Ovary (tissue), 10 donors: ENCODE measurements at places on chromosomes 1 and 21. TPM values are rescaled to one million over a fixed set of nuclear protein-coding genes. Genes with fewer than 3 reads are reported as not detected.

GRCh38 chr1:84803604-84804003, 89.4 kb downstream of the LPAR3 start:
- no peak overlapping the region for H3K4me3 ChIP-seq
- H3K27ac ChIP-seq, result no peak overlapping the region
- H3K27me3 ChIP-seq, result no peaks in the 10 kb centered on the region

- H3K27ac ChIP-seq, result no peak overlapping the region
- DNase-seq, result no peak
- no peaks in the 10 kb centered on the region for H3K36me3 ChIP-seq
- H3K4me3 ChIP-seq, result no peak overlapping the region
Measured at GRCh38 chr1:110328274-110328673, 10.9 kb upstream of the RBM15 start.

DNA sequence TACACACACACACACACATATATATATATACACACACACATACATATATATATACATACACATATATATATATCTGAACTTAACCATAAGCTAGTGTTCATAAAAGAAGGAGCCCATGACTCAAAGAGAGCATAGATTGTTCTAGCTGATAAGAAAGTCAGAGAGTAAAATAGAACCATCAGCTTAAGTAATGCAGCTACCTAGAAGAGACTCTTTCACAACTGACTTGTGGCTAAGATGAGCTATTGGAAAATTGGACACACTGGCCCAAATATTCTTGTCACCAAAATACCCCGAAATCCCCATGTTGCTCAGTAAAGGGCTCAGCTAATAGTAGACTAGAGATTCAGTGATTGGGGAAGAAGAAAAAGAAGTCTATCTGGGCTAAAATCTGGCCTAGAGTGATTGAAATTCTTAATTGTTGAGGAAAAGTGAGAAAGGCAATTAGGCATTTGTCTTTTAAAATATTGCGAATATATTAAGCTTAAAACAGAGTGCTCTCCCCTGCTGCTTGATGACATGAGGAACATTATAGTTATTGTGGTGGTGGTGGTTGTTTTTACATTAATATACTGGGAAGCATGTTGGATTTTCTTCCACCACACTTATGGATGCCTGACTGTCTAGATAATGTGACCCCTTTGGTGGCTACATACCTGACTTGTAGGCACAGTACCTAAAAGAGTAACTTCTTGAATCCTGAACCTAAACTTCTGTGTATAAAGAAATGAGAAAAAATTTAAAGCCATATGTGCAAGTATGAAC, 6.3 kb downstream of the SLAMF1 start:
- no peaks in the 10 kb centered on the region for H3K27me3 ChIP-seq
- H3K27ac ChIP-seq, result no peak overlapping the region
- H3K4me1 ChIP-seq, result no peaks in the 10 kb centered on the region
- no peak overlapping the region for H3K4me3 ChIP-seq
- no peaks in the 10 kb centered on the region for H3K36me3 ChIP-seq

GRCh38 chr1:44355582-44356305, 687 bp upstream of the ERI3 start:
- H3K4me1 ChIP-seq, result peaks cover 13% of the 10 kb centered on the region
- H3K27ac ChIP-seq, result no peak overlapping the region
- H3K4me3 ChIP-seq, result peak overlapping the region; percentile 4

DNA sequence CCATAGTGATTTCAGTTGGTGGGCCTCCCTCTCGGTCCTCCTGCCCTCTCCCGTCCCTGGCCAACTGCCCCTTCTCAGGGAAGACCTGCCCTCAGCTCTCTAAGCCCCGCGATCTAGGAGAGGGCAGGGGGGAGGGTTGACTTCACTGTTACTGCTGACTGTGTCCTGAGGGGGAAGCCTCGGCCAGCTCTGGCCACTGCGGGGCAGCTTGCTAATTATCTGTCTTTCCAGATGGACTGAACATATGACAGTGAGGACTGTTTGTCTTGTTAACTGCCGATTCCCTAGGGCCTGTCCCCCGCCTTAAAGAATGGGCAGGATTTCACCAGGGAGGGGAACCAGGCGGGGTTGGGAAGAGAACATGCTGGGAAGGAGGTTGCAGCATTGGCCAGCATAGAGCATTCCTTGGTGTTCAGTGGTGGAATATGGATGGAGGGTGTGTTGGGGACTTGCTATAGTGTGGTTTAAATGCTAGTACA, 22.9 kb downstream of the NIPAL3 start:
- H3K27ac ChIP-seq, result no peak overlapping the region
- H3K4me1 ChIP-seq, result no peaks in the 10 kb centered on the region
- H3K27me3 ChIP-seq, result no peaks in the 10 kb centered on the region
- H3K36me3 ChIP-seq, result no peaks in the 10 kb centered on the region
- H3K4me3 ChIP-seq, result no peak overlapping the region
- no peak for DNase-seq

- no peak overlapping the region for H3K4me3 ChIP-seq
- H3K4me1 ChIP-seq, result no peaks in the 10 kb centered on the region
- no peak overlapping the region for H3K27ac ChIP-seq
- no peaks in the 10 kb centered on the region for H3K27me3 ChIP-seq
- DNase-seq, result no peak
Measured at GRCh38 chr1:93033785-93034184, 45.3 kb upstream of the MTF2 start.

DNA sequence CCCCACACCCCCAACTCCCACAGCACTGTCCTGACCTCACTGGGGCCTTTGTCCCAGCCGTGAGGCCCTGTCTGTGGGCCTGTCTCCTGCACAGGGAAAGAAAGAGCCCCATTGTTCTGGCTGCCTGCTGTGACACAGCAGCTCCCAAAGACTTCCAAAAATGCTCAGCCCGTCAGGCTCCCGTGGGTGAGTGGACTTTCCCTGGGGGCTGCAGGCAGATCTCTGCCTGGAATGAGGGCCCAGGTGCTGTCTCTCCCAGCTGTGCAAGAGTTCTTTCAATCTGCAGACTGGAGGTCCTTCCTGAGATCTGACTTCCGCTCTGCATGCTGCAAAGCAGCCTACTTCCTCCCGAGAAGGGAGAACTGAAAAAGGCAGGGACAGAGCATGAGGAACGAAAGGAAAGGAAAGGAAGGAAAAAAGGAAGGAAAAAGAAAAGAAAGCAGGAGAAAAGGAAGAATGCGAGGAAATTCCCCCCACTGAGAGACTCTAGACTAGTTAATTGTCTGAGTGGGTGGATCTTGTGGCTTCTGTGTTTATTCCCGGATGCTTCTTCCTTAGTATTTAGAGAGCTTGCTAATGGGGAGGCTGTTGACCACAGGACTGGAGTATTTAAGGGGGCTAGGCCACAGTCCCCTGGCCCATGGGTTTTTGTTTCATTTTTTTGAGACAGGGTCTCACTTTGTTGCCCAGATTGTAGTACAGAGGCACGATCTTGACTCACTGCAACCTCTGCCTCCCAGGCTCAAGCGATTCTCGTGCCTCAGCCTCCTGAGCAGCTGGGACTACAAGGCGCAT, 15.0 kb downstream of the NES start:
- no peak overlapping the region for H3K4me3 ChIP-seq
- no peaks in the 10 kb centered on the region for H3K36me3 ChIP-seq
- no peak for DNase-seq
- no peaks in the 10 kb centered on the region for H3K27me3 ChIP-seq

- H3K4me3 ChIP-seq, result no peak overlapping the region
- H3K27ac ChIP-seq, result no peak overlapping the region
- no peaks in the 10 kb centered on the region for H3K27me3 ChIP-seq
Measured at GRCh38 chr1:174982971-174983689, 16.6 kb upstream of the CACYBP start.

- H3K36me3 ChIP-seq, result no peaks in the 10 kb centered on the region
- no peaks in the 10 kb centered on the region for H3K4me1 ChIP-seq
- no peaks in the 10 kb centered on the region for H3K27me3 ChIP-seq
- H3K27ac ChIP-seq, result no peak overlapping the region
Measured at GRCh38 chr1:13798120-13798519, 98.1 kb downstream of the PRDM2 start.

DNA sequence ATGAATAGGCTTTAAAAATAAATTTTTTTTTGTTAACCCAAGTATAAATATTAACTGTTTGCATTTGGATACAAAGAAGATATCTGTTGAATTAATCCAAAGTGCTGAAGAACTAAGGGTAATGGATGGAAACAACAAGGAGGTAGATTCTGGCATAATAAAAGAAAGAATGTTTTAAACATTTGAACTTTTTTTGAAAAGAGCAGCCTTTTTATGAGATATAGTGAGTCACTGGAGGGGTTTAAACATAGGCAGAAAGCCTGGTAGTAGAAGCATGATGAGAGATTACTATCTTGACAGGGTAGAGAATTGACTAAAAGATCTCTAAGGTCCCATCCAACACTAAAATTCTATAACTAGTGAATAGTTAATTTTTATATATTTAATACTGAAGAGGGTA, 2.7 kb downstream of the MIER1 start:
- H3K27ac ChIP-seq, result no peak overlapping the region
- no peaks in the 10 kb centered on the region for H3K36me3 ChIP-seq
- no peak overlapping the region for H3K4me3 ChIP-seq
- H3K27me3 ChIP-seq, result peaks cover 2% of the 10 kb centered on the region
- DNase-seq, result no peak
- H3K4me1 ChIP-seq, result peaks cover 7% of the 10 kb centered on the region

LCK gene
- 1.3 TPM for total RNA-seq

PIK3R3 gene
- 13.6 TPM for total RNA-seq

ETV3L gene
- not detected for total RNA-seq

ASTN1 gene
- 2.7 TPM for total RNA-seq

KCND3 gene
- total RNA-seq, result 0.58 TPM

ADAM30 gene
- not detected for total RNA-seq

SPATA45 gene
- total RNA-seq, result not detected

HTR6 gene
- not detected for total RNA-seq

RNU11 gene
- not detected for total RNA-seq

HSD3B1 gene
- not detected for total RNA-seq
